ENCODE measurements at places on chromosomes 3 and 15.

GRCh38 chr3:86228101-86228500, 762.8 kb downstream of the VGLL3 start:
- no peak for DNase-seq

DNA sequence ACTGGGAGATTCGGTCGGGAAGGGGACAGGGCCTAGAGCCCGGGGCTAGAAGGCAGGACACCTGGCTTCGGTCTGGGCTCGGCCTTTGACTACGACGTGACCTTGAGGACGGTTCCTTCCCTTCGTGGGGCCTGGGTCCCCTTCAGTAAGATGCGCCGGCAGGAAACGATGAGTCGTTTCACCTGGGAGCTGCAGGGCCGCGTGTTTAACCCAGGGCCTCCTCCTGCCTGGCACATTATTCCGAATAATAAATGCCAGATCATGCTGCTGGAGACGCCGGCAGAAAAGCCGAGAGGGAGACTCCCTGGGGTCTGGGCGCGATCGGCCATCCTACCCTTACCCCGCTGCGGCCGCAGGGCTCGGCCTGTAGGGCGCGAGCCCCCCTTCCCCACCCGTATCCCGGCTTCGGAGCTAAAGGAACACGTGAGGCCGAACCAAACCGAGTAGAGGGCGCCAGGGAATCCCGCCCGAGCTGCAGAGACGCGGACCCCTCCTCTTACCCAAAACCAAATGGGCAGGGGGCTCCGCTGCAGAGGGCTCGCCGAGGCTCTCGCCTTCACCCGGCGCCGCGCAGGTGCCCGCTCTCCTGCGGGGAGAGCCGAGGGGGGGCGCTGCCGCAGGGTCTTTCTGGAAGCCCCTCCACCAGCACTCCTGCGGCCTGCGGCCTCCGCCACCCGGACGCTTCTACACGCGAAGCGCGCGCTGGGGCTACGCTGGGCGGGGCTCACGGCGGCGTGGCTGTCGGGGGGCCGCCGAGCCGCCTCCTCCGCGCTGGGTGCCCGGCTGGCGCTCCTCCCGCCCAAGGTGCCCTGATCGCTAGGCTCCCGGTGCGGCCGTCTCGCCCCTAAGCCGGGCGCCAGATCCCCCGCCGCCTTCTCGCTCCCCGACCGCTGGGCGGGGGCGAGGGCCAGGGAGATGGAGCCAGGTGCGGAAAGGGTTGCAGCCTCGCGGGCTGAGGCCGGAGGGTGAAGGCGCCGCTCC, at the start of gene BDH1:
BDH1 (minus strand) TSS at position 688 of the 981 bp plus-strand sequence. CDS start 9,525 bp downstream, outside the sequence.
- DNase-seq, result peak; percentile 33

- no peak for DNase-seq
These were observed 48.7 kb downstream of the BSN start for GRCh38 chr3:49602877-49603411.

DNA sequence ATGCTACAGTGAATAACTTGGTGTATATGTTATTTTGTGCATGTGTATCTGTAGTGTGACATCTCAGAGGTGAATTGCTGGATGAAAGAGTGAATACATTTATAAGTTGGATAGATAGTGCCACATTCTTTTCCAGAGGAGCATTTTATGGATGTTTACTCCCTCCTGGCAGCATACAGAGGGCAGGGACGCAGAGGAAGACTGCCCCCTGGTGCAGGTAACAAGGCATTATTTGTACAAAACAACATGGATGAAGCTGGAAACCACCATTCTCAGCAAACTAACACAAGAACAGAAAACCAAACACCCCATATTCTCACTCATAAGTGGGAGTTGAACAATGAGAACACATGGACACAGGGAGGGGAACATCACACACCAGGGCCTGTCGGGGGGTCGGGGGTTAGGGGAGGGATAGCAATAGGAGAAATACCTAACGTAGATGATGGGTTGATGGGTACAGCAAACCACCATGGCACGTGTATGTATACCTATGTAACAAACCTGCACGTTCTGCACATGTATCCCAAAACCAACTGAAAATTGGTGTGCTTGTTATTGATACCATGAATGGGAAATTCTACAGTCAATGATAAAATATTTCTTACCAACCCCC, 57.9 kb upstream of the CTXND1 start:
- DNase-seq, result no peak

DNA sequence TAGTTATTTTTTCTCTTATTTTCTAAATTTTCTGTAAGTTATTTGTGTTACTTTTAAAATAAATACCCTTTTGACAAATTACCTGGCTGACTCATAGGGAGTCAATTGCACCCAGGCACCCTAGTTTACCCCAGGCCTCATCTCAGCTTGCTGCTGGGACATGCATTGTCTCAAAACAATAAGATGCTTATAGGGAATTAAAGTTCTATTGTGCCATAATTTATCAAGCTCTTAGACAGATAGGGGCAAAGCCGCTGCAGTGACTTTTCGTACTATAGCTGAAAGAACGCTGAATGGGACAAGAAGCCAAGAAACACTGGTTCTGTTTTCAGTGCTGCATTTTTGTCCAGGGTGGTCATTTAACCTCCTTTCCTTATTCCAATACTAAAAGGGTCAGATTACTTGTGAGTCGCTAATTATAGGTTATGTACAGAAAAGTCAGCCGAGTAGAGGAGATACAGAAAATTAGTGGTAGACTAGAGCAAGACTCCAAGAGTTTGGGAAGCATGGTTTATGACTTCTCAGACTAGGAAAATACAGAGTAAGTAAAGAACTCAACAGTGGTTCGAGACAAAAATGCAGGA, 50.3 kb downstream of the EXD1 start:
- no peak for DNase-seq

DNA sequence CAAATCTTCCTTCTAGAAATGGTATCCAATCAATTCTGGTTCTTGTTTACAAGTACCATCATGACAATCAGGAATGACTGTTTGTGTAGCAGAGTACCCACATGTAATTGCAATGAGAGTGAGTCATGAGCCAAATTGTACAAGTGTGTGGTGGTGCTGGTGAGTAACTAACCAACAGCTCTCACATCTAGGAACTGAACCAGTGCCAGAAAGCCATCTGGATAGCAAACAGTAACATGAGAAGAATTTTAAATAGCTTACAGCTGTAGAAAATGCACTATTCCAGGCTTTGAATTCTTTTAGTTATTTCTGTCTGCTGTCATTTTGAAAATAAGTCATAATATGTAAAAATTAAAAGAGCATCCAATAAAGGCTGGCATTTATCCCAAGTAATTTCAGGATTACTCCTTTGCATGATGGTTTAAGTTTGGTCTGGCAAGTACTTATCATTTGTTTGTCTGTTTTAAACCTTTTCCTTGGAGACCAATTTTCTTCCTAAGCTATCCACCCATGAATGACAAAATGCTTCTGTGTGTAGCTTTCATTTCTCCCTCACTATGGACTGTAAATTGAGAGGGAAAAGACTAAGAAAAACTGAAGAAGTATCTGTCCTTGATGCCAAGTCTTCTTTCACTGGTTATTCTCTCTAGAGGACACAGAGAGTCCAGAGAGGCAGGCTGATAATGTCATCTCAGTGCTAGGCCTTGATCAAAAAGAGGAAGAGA, 60.0 kb downstream of the PIK3CB start:
- DNase-seq, result no peak

- no peak for DNase-seq
These were observed 35.6 kb upstream of the FLNB start for GRCh38 chr3:57972531-57973111.

DNA sequence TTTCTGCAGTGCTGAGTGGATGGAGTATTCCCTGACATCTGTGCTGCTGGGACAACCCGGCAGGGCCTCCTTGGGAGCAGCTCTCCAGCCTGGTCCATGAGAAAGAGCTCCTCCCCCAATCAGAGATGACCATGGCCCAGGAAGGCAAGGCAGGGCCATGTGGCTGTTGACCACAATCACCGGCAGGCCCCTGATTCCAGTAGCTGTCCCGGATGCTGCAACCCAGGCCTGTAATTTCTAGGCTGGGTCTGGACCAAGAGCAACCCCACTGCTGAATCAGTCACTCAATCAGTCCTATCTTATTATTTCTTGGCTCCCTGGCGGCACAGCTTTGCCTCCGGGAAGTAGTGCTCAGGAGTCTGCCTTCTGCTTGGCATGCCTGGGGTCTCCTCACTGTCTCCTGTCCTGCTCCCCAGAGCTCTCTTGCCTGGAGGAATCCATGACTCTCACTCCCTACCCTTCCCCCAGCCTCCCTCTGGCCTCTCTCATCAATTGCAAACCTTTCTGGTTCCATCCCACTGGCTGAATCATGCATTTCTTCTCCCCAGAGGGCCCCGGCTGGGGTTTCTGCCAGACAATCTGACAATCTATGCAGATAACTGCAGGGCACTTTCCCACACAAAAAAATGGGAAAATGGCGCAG, 32.6 kb upstream of the ITGA11 start:
- DNase-seq, result no peak

DNA sequence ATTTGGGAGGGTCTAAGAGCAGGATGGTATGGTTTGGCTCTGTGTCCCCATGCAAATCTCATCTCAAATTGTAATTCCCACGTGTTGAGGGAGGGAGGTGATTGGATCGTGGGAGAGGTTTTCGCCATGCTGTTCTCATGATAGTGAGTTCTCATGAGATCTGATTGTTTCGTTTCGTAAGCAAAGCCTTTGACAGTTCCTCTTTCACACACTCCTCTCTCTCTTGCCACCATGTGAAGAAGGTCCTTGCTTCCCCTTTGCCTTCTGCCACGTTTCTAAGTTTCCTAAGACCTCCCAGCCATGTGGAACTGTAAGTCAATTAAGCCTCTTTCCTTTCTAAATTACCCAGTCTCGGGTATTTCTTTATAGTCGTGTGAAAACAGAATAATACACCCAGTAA, 553.7 kb downstream of the TAFA4 start:
- no peak for DNase-seq

DNA sequence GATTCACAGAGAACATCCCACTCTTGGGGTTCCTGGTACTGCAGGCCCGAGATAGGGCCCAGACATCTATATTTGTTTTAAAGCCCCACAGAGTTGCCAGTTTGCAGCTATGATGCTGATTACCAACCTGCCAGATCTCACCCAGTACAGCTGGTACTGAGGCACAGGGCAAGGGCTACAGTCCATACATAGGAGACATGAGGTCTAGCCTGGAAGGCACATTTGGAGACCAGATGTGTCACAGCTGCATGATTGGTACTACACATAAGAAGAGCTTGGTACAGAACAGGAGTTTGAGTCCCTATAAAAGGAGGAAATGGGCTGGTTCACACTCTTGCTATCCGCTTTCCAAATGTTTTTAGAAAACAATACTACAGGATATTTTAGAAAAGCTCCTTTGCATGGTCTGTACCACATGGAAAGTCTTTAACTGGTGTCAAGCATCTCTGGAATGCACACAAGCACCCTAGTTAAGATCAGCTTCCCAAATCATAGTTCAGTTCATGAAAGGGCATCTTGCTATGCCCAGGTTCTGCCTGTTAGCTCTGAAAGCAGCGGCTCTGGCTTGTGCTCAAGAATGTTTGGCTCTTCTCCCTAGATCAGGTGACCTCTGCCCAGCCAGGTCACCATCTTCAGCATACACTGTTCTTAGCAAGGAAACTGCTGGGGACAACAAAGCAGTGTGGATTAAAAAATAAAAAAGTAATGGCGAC, 20.6 kb downstream of the MTMR14 start:
- no peak for DNase-seq

GRCh38 chr15:80576519-80577090, 118.5 kb upstream of the ABHD17C start:
- no peak for DNase-seq

- DNase-seq, result no peak
These were observed 230.3 kb upstream of the TLE3 start for GRCh38 chr15:70327856-70328678.

- DNase-seq, result no peak
These were observed 13.4 kb upstream of the TRH start for GRCh38 chr3:129961141-129961541.

Measured in stimulated activated naive CD4-positive, alpha-beta T cell (primary cell).